ENCODE measurements at places on chromosomes 4 and X. TPM values are rescaled to one million over a fixed set of nuclear protein-coding genes. Genes with fewer than 3 reads are reported as not detected.

Gene SHOX
- not detected for total RNA-seq

Gene CACNA1F
- 0.09 TPM for total RNA-seq

- DNase-seq, result no peak
- no peaks in the 10 kb centered on the region for H3K36me3 ChIP-seq
- H3K4me1 ChIP-seq, result peaks cover 13% of the 10 kb centered on the region
- H3K27ac ChIP-seq, result no peak overlapping the region
- no peak overlapping the region for H3K4me3 ChIP-seq
- H3K27me3 ChIP-seq, result no peaks in the 10 kb centered on the region
Measured at GRCh38 chr4:159003420-159004253, 99.2 kb upstream of the RAPGEF2 start.

DNA sequence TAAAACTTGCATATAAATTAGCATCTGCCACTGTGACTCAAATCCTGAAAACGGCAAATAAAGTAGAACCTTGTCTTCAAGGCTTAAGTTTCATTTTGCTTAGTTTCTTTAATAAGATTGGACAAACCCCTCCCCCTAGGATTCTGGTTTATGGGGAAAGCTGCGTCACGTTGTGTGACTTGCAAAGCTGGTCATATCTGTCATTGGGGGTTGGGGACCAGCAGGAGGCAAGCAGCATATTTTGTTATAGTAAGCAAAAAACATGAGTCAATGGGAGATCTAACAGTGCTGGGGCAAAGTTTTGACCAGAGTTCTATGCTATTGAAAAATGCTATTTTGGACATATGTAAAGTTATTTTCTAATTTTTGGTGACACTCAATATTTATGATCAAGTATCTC, 407.3 kb downstream of the PCDH18 start:
- no peak for DNase-seq
- no peak overlapping the region for H3K4me3 ChIP-seq
- no peaks in the 10 kb centered on the region for H3K27me3 ChIP-seq
- H3K36me3 ChIP-seq, result no peaks in the 10 kb centered on the region

Gene F9
- total RNA-seq, result not detected

DNA sequence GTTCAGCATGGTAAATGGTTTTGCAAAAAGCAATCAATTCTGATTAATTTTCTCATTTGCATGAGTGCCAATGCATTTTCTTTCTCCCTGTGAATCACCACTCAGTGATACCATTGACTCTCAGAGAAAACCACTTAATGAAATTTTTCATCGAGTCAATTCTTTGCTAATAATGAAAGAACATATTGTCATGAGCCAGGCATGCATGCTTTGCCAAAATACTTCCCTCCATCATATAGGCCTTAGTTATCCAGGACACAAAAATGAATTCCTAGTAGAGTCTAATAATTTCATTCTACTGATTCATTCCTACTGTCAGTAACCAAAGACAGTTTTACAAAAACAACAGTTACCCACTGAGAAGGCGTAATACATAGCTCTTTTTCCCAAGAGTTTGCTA, 680.0 kb downstream of the TRIML1 start:
- H3K4me3 ChIP-seq, result no peak overlapping the region
- H3K27ac ChIP-seq, result no peak overlapping the region
- peaks cover 9% of the 10 kb centered on the region for H3K4me1 ChIP-seq
- H3K27me3 ChIP-seq, result no peaks in the 10 kb centered on the region

- peak; percentile 85 for DNase-seq
- no peaks in the 10 kb centered on the region for H3K36me3 ChIP-seq
- peaks cover 22% of the 10 kb centered on the region for H3K4me1 ChIP-seq
- peak within 1 kb of the TSS; percentile 51 for H3K4me3 ChIP-seq
- H3K27me3 ChIP-seq, result no peaks in the 10 kb centered on the region
Measured at GRCh38 chr4:76305971-76306881, at the start of gene STBD1. STBD1 (plus strand) TSS chr4:76306733; CDS start chr4:76306770, 37 bp downstream.

GRCh38 chr4:100461807-100462605, 55.8 kb downstream of the EMCN start:
- no peak overlapping the region for H3K4me3 ChIP-seq
- no peaks in the 10 kb centered on the region for H3K27me3 ChIP-seq
- no peaks in the 10 kb centered on the region for H3K36me3 ChIP-seq
- no peak overlapping the region for H3K27ac ChIP-seq
- H3K4me1 ChIP-seq, result no peaks in the 10 kb centered on the region

- H3K27ac ChIP-seq, result no peak overlapping the region
- H3K36me3 ChIP-seq, result no peaks in the 10 kb centered on the region
- H3K27me3 ChIP-seq, result no peaks in the 10 kb centered on the region
Measured at GRCh38 chrX:123408821-123409737, 225.0 kb downstream of the GRIA3 start.

Gene HAND2
- not detected for total RNA-seq

Gene LRRC66
- 0.09 TPM for total RNA-seq

DNA sequence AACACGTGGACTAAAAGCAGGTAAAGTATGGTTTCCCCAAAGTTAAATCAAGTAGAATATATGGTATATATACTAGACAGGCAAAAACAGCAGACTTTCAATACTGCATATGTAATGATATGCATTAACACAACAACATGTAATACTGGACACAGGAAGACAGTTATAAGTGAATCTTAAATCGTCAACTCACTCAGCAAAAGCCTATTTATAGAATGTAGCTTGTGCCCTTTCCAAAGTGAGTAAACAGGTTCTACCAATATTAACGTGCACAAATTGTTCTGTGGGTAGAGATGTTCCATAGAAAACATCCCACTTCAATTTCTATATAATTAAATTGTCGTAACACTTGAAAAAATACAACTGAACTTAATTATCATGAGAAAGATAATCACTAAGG, 30.6 kb downstream of the FAM241A start:
- no peaks in the 10 kb centered on the region for H3K27me3 ChIP-seq
- H3K27ac ChIP-seq, result no peak overlapping the region
- DNase-seq, result no peak
- H3K4me1 ChIP-seq, result no peaks in the 10 kb centered on the region

Gene ARHGAP6
- 0.84 TPM for total RNA-seq

- no peak for DNase-seq
- no peaks in the 10 kb centered on the region for H3K27me3 ChIP-seq
- no peak overlapping the region for H3K27ac ChIP-seq
- no peaks in the 10 kb centered on the region for H3K36me3 ChIP-seq
- no peaks in the 10 kb centered on the region for H3K4me1 ChIP-seq
- no peak overlapping the region for H3K4me3 ChIP-seq
Measured at GRCh38 chr4:85495621-85496020, 20.7 kb downstream of the ARHGAP24 start.

Gene GPR50
- not detected for total RNA-seq

Gene SAGE1
- not detected for total RNA-seq

GRCh38 chrX:17635231-17635630, 102.1 kb upstream of the SCML1 start:
- no peaks in the 10 kb centered on the region for H3K27me3 ChIP-seq
- DNase-seq, result peak; percentile 91

Gene TMEM144
- total RNA-seq, result 17.9 TPM

GRCh38 chrX:39857780-39858179, 240.0 kb downstream of the BCOR start:
- no peaks in the 10 kb centered on the region for H3K36me3 ChIP-seq
- H3K4me1 ChIP-seq, result no peaks in the 10 kb centered on the region
- H3K27me3 ChIP-seq, result no peaks in the 10 kb centered on the region
- no peak overlapping the region for H3K4me3 ChIP-seq
- no peak for DNase-seq

DNA sequence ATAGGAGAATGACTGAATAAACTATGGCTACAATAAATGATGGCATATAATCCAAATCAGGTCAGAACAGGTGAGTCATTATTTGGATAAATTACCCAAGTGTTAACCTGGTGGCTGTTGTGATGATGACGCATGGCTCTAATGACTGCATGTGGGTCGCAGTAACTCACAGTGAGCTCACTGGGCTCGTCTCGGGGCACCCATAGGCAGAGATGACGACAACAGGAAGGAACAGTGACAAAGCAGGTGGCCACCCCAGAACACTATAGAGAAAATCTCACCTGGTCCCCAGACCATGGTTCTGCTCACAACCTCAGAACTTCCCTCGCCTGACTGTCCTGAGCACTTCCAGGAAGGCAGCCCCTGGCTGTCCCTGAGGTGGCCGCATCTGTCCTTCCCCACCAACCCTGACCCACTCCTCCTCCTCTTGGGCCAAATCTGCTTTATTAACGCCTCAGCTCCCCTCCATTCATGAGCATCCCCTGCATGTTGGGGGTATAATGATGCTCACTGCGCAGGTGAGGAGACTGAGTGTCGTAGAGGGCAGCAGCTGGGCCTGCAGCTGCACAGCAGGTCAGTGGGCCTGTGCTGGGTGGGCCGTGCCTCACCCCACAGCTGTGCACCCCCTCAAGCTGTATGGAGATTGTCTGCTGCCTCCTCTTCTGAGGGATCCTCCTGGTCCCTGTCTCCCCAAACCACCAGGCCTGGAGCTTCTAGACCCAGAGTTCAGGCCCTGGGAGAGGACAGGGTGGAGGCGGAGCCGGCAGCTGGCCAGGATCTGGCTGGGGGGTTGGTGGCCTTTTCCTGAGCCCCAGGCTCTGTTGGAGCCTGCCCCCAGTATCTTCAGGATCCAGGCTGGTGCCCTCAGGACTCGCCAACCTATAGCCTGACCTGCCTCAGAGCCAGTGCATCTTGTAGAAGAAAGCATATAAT, 30.9 kb upstream of the FAM156A start:
- H3K4me1 ChIP-seq, result peaks cover 14% of the 10 kb centered on the region
- no peaks in the 10 kb centered on the region for H3K27me3 ChIP-seq
- H3K36me3 ChIP-seq, result no peaks in the 10 kb centered on the region
- no peak overlapping the region for H3K4me3 ChIP-seq
- no peak for DNase-seq
- H3K27ac ChIP-seq, result no peak overlapping the region

DNA sequence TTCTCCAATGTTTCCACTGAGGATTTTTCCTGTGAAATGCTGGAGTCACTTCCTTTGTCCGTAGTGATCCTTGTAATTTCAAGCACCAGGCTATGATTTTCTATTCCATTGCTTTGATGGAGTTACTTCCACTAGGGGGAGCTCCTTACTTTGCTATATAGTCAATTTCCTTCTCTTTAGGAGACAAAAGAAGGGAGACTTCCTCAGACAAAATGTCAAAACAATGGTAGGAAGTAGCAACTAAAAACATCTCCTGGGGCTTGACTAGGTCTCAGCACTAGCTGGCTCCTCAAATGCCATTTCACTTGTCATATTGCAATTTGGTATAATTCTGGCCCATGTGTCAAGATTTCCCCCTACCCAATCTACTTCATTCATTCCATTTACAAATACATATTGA, 24.1 kb downstream of the ZCCHC12 start:
- DNase-seq, result no peak
- H3K27me3 ChIP-seq, result no peaks in the 10 kb centered on the region
- no peaks in the 10 kb centered on the region for H3K4me1 ChIP-seq
- no peak overlapping the region for H3K27ac ChIP-seq
- H3K4me3 ChIP-seq, result no peak overlapping the region
- H3K36me3 ChIP-seq, result no peaks in the 10 kb centered on the region

DNA sequence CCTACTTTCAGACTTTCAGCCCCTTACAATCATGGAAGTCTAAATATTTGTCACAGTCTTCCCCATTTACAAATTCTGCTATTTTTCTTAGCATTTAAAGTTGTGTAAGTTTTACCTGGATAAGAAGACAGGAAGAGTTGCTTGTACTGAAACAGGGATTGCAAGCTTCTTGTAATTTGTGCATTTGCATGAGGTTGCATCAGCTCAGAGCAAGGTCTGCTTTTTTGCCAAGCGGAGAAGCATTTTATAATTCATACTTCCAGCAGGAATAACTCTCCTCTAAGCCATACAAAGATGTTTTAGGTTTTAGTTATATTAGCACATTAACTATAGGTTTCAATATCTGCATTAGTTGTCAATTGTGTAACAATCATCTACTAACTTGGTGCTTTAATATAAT, 922.0 kb upstream of the PABPC4L start:
- peak overlapping the region; percentile 45 for H3K27ac ChIP-seq
- H3K4me1 ChIP-seq, result peaks cover 12% of the 10 kb centered on the region
- no peak overlapping the region for H3K4me3 ChIP-seq
- no peaks in the 10 kb centered on the region for H3K36me3 ChIP-seq

Gene GATA1
- not detected for total RNA-seq

- H3K4me1 ChIP-seq, result no peaks in the 10 kb centered on the region
- H3K27me3 ChIP-seq, result no peaks in the 10 kb centered on the region
- H3K36me3 ChIP-seq, result no peaks in the 10 kb centered on the region
- no peak for DNase-seq
- no peak overlapping the region for H3K4me3 ChIP-seq
- no peak overlapping the region for H3K27ac ChIP-seq
Measured at GRCh38 chr4:111775556-111776297, 369.5 kb upstream of the FAM241A start.

Gene SYTL5
- 8.8 TPM for total RNA-seq

DNA sequence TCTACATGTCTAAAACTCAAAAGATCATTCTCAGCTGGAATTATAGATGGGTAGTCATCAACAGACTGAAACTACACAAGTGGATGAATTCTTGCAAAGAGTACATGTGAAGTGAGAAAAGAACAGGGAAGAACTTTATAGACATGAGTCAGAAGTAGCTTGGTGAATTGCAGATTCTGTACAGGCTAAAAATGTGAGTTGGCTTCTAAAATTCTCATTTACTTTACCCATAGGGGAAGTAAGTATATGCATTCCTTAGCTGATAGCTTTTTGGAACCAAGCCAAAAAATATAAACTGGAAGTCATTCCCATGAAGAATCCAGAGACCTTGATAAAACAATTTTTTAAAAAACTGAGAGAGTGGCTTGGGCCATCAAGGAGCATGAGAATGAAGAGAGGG, 584.2 kb upstream of the FTHL17 start:
- no peaks in the 10 kb centered on the region for H3K36me3 ChIP-seq
- DNase-seq, result no peak
- no peak overlapping the region for H3K27ac ChIP-seq
- no peaks in the 10 kb centered on the region for H3K27me3 ChIP-seq
- no peaks in the 10 kb centered on the region for H3K4me1 ChIP-seq

DNA sequence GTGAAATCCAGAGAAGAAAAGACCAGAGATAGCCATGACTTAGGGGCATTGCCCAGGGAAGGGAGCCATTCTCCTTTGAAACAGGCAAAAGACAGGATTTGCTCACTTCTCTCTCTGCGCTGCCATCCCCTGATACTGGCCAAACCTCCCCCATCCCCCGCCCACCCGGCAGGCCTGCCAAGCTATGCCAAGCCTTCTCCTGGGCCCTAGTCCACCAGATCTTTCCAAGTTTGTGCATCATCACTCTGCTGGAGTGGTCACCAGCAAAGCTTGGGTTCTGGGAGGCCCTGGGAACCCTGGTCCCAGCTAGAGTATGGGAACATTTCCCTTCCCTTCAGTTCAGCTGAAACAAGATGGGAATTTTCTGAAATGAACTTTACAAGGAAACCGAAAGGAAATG, 18.4 kb downstream of the EFNB1 start:
- peak overlapping the region; percentile 7 for H3K27ac ChIP-seq
- DNase-seq, result no peak
- no peaks in the 10 kb centered on the region for H3K36me3 ChIP-seq
- no peaks in the 10 kb centered on the region for H3K27me3 ChIP-seq

Gene SMIM10L2A
- 2.1 TPM for total RNA-seq

- H3K27me3 ChIP-seq, result no peaks in the 10 kb centered on the region
- no peak for DNase-seq
- no peaks in the 10 kb centered on the region for H3K4me1 ChIP-seq
- H3K36me3 ChIP-seq, result no peaks in the 10 kb centered on the region
Measured at GRCh38 chr4:146134761-146135445, 40.6 kb upstream of the LSM6 start.

Gene CT45A10
- not detected for total RNA-seq

- DNase-seq, result no peak
- H3K4me3 ChIP-seq, result no peak overlapping the region
- H3K4me1 ChIP-seq, result no peaks in the 10 kb centered on the region
- H3K27me3 ChIP-seq, result no peaks in the 10 kb centered on the region
- H3K27ac ChIP-seq, result no peak overlapping the region
Measured at GRCh38 chr4:88690355-88690754, 7.3 kb downstream of the NAP1L5 start.

Gene MAGEA4
- total RNA-seq, result not detected

Gene TEX11
- total RNA-seq, result not detected

Gene PAGE1
- not detected for total RNA-seq
